ENCODE measurements at places on chromosomes 7 and 10.

- DNase-seq: no peak
Measured at GRCh38 chr10:121433965-121434364, 164.3 kb downstream of the FGFR2 start.

GRCh38 chr7:100689230-100690135 lies 4.6 kb downstream of the GIGYF1 start:
- no peak for DNase-seq

- peak; percentile 31 for DNase-seq
Measured at GRCh38 chr7:87148332-87148955, 3.8 kb upstream of the DMTF1 start.

DNA sequence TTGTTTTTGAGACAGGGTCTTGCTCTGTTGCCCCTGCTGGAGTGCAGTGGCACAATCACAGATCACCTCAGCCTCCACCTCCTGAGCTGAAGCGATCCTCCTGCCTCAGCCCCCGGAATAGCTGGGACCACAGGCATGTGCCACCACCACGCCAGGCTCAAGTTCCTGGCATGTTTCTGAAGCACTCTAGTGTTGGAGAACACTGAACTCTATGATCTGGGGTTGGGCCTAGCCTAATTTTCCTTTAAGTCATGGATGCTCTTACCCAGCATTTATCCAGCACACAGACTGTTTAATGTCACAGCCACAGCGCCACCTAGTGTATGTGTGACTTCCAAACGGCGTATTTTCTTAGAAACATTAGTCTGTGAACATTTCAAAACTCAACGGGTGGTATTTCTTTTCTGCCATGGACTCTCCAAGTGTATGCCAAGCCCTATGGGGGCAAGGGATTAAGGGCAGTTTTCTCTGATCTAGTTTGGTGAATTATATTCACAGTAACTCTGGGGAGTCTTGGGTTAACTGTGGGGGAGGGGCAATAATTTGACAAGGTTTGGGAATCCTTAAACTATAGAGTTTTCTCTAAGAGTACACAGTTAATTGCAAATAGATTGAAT lies 91.8 kb downstream of the CREM start:
- peak; percentile 92 for DNase-seq

DNA sequence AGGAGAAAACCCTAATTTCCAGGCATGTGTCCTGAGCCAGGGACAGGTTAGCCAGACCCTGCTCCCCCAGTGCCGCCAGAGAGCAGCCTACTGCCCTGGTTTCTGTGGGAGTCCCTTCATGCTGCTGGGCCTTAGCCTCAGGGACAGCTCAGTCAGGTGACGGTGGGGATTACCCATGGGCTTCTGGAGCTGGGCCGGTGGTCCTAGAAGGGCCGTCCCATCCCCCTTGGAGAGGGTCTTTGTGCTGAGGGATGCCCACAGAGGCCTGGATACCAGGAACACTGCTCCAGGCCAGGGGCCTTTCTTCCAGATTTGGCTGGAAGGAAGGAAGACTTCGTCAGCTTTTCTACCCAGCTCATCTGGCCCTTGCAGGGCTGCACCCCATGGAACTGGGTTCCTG lies 71.4 kb upstream of the ZNF722 start:
- no peak for DNase-seq

GRCh38 chr10:78527296-78527695 lies 493.6 kb downstream of the RPS24 start:
- DNase-seq: no peak
